ENCODE measurements at places on chromosomes 4 and X.

GRCh38 chrX:19624739-19625138 is 109.4 kb upstream of the MAP3K15 start:
- DNase-seq: no peak

GRCh38 chr4:60709061-60709460 is 491.1 kb upstream of the ADGRL3 start:
- DNase-seq: no peak

DNA sequence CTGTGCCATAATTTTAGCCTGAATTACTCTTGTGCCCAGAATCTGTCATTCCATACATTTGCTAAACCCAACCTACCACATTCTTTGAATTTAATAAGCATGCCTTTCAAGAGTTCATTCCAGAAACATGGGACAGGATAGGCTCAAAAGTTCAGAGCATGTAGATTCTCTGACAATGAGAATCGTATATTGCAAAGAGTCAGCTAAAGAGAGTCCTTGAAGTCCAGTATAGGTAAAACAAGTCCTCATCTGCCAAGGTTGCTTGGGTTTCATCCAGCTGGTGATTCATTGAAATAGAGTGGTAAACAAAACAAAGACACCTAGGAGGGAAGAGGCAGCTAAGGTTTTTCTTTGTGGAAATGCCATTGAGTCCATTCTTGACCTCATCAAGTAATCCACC is 249.3 kb upstream of the DIPK2B start:
- no peak for DNase-seq

DNA sequence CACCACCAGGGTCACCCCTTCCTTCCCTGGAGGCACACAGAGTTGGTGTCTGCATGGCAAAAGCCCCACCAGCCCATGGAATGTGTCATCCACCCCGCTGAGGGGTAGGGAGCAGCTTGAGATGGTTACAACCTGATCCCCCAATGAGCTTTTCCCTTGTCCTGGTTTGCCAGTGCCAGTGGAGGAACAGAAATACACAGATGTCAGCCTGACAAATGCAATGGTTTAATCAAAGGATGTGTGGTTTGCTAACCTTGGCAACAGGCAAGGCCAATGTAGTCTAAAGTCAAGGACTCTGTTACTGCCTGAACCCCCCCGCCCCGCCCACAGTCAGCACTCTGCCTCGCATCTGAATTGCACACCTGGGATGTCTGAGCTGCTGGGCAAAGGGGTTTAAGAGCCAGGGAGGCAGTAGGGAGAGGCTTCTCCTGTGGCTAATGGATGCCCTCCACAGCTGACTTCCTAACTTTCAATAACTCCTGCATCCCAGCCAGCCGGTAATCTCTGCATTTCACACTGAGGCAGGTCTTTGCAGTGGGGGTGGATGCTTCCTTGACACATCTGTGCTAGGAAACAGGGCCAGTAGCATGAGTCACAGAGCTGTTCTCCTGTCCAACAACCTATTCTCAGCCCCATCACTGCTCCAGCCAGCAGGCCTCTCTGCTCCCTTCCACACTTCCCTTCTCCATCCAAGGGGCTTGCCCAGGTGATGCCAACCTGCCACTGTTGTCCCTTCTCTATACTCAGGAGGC is 137.5 kb downstream of the AMMECR1 start:
- DNase-seq: no peak

DNA sequence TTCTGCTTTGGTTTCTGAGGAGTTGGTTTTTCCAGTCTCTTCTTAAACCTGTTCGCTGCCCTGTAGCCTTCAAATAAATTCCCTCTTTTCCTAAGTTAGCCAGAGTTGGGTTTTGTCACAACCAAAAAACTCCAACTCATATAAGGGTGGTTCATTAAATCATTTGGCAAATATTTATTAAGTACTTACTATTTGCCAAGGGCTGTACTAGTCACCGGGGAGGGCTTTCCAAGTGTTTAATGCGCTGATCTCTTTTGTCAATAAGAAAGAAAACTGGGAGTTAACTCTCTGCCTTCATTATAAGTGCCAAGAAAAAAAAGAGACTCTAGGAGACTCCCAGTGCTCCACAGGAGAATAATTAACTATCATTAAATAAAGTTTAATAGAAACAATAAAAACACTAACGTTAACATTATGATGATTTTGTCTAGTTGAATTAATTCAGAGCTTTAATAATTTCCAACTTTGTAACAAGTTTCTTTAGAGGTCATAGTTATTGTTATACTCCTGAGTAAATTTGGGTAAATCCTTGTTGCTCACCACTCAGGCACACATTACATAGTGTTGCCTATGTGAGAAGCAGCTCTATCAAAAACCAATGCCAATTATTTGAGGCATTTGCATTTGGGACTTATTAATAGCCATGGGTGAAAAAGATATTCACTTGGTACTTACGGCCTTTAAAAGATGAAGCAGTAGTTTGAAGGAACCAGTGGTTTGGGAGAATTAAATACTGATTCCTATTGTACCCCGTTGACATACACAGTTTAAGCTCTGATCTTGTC is 122.5 kb upstream of the TEX13D start:
- DNase-seq: no peak

GRCh38 chr4:83369831-83370639 is 35.4 kb upstream of the HPSE start:
- no peak for DNase-seq

- DNase-seq: no peak
Measured at GRCh38 chrX:39679497-39680157, 418.1 kb downstream of the BCOR start.

GRCh38 chr4:26217481-26217880 is 103.3 kb upstream of the RBPJ start:
- no peak for DNase-seq

GRCh38 chr4:169167957-169168858 is 102.5 kb downstream of the SH3RF1 start:
- no peak for DNase-seq

Measured in CD8-positive, alpha-beta T cell (primary cell).